HepG2 (cell line): ENCODE measurements at places on chromosomes 7 and 10. TPM values are rescaled to one million over a fixed set of nuclear protein-coding genes. Genes with fewer than 3 reads are reported as not detected.

The MSMB gene
- total RNA-seq: not detected in 2 replicates

The HTR5A gene
- total RNA-seq: not detected in 2 replicates

The FRMD4A gene
- total RNA-seq: 0.09 and 0.10 TPM in 2 replicates

The NUDT13 gene
- 2.5 and 4.2 TPM in 2 replicates for total RNA-seq

The RAB19 gene
- 0.31 and 0.36 TPM in 2 replicates for total RNA-seq

The ANK3 gene
- not detected in 2 replicates for total RNA-seq

The SMKR1 gene
- total RNA-seq: not detected in 2 replicates

The NRCAM gene
- 0.31 and 0.39 TPM in 2 replicates for total RNA-seq

The NDUFB8 gene
- 216 and 222 TPM in 2 replicates for total RNA-seq

The PDIA4 gene
- 171 and 402 TPM in 2 replicates for total RNA-seq
